ENCODE measurements at places on chromosomes 13 and 19. TPM values are rescaled to one million over a fixed set of nuclear protein-coding genes. Genes with fewer than 3 reads are reported as not detected.

- H3K4me3 ChIP-seq = no peak overlapping the region
- no peak overlapping the region for H3K27ac ChIP-seq
- H3K4me1 ChIP-seq = peaks cover 36% of the 10 kb centered on the region
- H3K27me3 ChIP-seq = no peaks in the 10 kb centered on the region
These were observed 28.0 kb downstream of the FRY start for GRCh38 chr13:32059511-32059984.

GRCh38 chr13:43934273-43934672 is 54.6 kb downstream of the LACC1 start:
- H3K36me3 ChIP-seq = no peaks in the 10 kb centered on the region
- peaks cover 6% of the 10 kb centered on the region for H3K4me1 ChIP-seq
- DNase-seq = no peak
- no peaks in the 10 kb centered on the region for H3K27me3 ChIP-seq
- no peak overlapping the region for H3K27ac ChIP-seq

DNA sequence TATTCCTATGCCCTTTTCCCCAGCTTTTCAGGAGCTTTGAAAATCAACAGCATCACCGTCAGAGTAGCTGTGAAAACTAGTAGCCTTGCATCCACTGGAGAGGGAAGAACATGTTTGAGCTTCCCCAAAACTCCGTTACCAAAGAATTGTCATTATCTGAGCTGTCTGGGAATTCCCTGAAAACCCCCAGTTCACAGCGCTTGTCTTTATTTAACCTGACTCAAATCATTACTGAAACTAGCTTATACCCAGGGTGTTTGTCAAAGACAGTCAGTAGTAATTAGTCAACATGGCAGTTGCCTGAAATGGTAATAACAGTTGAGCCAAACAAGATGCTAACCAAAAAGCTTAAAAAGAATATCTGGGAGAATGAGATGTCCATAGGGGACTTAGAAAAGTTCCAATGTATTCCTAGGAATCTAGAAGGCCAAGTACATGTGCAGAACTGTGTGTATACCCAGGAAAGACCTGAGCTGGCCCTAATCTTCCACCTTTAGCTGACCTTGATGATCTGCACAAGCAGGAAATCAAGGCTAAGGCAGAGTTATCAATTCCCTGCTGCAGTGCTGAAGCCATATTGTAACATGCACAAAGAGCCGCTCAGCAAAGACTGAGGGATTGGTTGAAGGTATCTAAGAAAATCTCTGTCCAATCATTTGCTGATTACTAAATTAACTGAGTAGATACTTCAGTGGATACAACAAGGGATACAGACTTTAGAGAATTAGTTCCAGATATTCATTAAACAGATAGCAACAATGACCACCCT is 130.8 kb downstream of the KL start:
- no peak for DNase-seq
- no peak overlapping the region for H3K4me3 ChIP-seq
- H3K36me3 ChIP-seq = no peaks in the 10 kb centered on the region

DNA sequence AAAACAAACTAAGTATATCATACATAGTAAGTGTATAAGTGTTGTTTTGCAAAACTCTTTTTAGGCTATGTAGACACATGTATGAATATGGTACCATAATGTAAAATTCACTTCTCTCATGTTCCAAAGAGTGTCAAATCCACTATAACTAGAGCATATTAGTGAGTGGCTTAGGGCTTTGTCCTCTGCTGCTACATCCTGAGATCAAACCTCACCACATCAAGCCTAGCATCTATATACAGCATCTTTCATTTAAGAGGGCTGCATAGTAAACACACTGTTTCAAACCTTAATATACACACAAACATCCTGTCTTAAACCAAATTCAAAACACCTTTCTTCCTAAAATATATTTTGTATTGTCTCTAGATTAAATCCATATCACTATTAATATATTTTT is 38.7 kb downstream of the ELF1 start:
- no peaks in the 10 kb centered on the region for H3K36me3 ChIP-seq
- DNase-seq = no peak
- no peaks in the 10 kb centered on the region for H3K27me3 ChIP-seq
- H3K4me3 ChIP-seq = peak overlapping the region; percentile 57

FFAR3 gene
- total RNA-seq = not detected

- H3K27me3 ChIP-seq = no peaks in the 10 kb centered on the region
- H3K4me3 ChIP-seq = no peak overlapping the region
- peaks cover 22% of the 10 kb centered on the region for H3K4me1 ChIP-seq
- DNase-seq = no peak
- no peaks in the 10 kb centered on the region for H3K36me3 ChIP-seq
These were observed 31.3 kb downstream of the KCTD12 start for GRCh38 chr13:76854894-76855293.

DNA sequence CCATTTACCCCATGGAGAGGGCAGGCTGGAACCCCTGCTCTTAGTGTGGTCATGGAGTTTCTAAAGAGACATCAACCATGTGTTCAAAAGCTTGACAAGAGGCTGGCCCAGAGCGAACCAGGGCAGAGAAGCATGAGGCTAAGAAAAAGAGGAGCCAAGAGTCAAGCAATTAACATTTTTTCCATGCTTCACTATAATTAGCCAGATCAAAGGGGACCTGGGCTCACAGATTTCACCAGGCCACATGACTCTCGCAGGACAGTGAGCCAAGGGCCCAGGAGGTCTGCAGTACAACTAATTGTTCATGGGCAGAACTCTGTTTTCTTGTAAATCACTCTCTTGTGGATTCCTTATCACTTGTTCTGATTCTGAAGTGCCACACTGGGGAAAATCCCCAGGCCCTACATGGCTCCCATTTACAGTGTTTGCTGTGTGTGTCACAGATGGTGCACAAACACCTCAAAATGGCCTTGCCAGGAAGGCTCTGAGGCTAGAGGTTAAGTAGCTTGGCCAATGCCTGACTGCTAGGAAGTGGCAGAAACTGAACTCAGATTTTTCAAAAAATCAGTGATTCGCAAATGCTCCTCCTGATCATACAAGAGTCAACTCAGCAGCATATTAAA is 101.2 kb downstream of the LHFPL6 start:
- H3K27me3 ChIP-seq = no peaks in the 10 kb centered on the region
- H3K27ac ChIP-seq = no peak overlapping the region
- H3K4me1 ChIP-seq = peaks cover 6% of the 10 kb centered on the region
- no peaks in the 10 kb centered on the region for H3K36me3 ChIP-seq
- DNase-seq = no peak
- H3K4me3 ChIP-seq = no peak overlapping the region

LACC1 gene
- 12.5 TPM for total RNA-seq
